ENCODE measurements at places on chromosomes 13 and 19.

DNA sequence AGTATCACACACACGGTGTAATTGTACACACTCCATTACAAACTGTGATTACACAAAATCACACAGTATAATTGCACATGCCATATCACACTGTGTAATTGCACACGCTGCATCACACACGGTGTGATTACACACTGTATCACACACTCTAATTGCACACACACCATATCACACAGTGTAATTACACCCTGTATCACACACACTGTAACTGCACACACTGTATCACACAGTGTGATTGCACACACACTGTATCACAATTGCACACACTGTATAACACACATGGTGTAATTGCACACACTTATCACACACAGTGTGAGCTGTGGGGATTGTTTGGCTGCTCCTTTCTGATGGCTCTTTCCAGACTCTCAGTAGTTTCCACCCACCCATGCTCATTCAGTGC is 162.6 kb upstream of the SGCG start:
- DNase-seq, result no peak

GRCh38 chr19:10520652-10521318 is 3.5 kb upstream of the S1PR5 start:
- DNase-seq, result no peak

GRCh38 chr13:95624020-95624419 is 20.5 kb downstream of the DZIP1 start:
- DNase-seq, result no peak

DNA sequence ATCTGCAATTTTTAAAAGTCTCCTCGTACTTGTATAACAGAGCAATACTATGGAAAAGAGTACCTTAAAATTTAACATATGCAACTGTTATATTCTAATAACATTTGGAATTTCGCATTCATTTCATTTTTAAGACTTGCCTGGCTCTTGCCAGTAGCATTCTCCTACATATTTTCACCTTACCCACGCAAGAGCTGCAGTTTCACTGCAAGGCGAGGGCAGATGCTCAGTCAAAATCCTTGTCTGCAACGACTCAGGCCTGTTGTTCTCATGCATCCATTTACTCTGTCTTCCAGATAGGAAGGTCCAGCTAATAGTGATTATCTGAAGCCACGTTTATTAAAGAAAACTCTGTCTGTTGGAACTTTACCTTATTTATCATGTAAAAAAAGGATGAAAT is 227.0 kb upstream of the RFC3 start:
- DNase-seq, result no peak

GRCh38 chr19:23817519-23817918 is 58.8 kb upstream of the ZNF681 start:
- DNase-seq, result no peak
